Stimulated activated CD4-positive, alpha-beta T cell treated with anti-CD3 and anti-CD28 coated beads, Interleukin-4, amount 100 ng/mL, for 48 hours (primary cell): ENCODE measurements at places on chromosomes 3 and 15.

- no peak for DNase-seq
Observed at GRCh38 chr3:123841476-123842238, 42.5 kb downstream of the MYLK start.

- DNase-seq = no peak
Observed at GRCh38 chr15:73329501-73330200, 39.1 kb downstream of the HCN4 start.

DNA sequence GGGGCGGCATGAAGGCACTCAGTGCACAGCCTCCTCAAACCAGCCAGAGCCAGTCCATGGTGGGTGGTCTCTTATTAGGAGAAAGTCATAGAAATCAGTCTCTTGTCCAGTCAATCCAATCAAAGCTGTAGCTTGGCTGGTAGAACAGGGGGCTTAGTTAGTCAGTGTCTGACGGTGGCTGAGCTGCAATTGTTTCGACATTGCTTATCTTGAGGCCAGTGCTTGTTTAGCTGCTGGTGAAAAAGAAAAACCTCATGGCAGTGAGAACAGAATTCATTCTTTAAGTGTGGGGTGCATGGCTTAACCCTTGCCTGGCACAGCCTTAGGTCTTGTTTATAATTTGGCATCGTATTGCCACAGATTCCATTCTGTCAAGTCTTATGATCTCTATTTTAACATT is 53.9 kb downstream of the FGD5 start:
- DNase-seq = no peak

DNA sequence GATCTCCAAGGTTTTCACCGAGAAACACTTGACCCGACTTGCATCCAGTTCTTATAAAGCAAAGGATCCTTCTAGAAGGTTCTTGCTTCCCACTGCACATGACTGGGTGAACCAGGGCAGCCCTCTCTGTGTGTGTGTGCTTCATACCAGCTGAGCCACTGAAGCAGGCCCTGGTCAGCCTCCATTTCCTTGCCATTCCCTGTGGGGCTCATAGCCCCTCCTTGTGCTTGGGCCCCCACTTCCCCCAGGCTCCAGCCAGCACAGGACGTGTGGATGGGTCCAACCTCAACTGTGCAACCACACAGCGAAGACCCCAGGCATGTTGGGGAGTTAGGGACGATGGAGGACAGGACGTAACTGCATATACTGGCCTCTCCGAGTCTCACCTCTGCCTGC is 15.5 kb downstream of the KLF15 start:
- no peak for DNase-seq

DNA sequence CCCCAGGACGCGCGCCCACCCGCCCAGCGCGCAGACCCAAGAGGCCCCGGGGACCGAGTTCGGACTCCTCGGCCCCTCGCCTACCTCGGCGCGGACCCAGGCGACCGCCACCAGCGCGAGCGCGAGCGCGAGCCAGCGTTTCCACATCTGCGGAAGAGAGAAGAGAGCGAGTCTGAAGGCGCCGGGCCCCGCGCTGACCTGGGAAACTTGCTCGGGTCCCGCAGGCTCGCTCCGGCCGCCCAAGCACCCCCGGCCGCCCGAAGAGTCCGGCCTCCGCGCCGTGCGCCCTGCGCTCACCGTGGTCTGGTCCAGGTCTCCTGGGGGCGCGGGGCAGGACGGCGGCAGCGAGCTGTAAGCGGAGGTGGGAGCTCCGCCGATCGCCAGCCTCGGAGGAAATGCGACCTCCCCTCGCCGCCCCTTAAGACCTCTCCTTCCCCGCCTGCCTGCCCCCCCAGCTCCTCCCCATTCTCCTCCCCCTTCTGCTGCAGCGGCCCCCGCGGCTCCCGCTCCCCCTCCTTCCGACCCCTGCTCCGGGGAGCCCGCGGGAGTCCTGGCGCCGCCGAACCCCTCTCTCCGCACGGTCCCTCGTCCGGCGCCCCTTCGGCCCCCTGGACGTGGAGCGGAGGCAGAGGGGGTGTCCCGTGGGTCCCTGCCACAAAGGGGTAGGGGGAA is at the start of gene FSTL1:
Gene FSTL1 (minus strand): TSS at position 393 of the 672 bp plus-strand sequence. CDS start 246 bp downstream, at position 147.
- no peak for DNase-seq

GRCh38 chr3:101039285-101039684 is 46.1 kb upstream of the ABI3BP start:
- no peak for DNase-seq

- no peak for DNase-seq
Observed at GRCh38 chr15:84010246-84010645, 225.3 kb upstream of the GOLGA6L4 start.

GRCh38 chr15:76337696-76338485 is 1.3 kb downstream of the ISL2 start:
- DNase-seq = no peak

DNA sequence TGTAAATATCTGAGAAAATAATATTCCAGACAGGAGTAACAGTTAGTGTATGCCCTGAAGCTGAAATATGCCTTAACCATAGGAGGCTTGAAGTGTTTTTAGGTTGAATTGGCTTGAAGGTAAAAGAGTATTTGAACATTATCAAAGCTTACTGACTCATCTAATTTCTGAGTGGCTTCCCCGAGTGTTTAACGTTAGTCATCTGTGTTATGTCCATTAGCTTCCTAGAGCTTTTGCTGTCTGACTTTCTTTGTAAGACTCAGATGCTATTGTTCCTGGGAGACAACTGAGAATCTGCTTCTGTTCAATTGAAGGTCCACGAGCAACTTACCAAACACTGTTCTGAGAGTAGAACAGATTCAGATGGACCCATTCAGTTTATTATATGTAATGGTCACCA is 656.8 kb upstream of the NECTIN3 start:
- DNase-seq = no peak

- DNase-seq = no peak
Observed at GRCh38 chr15:62240121-62241096, 75.3 kb upstream of the C2CD4B start.

DNA sequence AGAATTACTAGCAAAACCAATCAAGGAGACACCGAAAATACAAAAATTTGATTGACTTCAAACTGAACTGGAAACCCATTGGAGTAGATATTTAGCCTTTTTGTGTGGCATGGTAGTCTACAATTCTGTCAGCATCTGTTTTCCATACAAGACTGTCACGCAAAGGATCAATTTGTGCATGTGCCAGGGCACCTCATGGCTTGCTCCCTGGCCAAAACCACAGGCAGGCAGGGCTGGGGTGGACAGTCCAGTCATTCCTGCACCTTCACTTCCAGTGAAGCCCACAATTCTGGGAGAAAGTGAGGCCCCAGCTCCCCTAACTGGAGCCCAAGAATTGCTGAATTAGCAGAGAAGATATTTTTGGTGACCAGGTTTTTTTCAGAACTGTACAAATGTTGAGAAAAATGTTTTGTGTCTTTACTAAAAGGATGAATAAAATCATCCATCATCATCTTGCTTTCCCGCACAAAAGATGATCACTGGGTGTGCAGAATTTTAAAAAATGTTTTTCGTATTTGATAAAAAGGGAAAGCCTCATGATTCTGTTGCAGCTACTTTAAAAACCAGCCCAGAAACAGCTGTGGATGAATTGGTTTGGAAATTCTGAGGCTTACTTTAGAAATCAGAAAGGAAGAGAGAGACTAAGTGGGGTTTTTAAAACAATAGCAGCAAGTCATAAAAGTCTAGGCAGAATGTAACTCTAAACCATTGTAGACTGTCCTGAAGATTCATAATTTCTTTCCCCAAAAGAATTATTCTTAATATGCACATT is 86.4 kb downstream of the PCCB start:
- no peak for DNase-seq

DNA sequence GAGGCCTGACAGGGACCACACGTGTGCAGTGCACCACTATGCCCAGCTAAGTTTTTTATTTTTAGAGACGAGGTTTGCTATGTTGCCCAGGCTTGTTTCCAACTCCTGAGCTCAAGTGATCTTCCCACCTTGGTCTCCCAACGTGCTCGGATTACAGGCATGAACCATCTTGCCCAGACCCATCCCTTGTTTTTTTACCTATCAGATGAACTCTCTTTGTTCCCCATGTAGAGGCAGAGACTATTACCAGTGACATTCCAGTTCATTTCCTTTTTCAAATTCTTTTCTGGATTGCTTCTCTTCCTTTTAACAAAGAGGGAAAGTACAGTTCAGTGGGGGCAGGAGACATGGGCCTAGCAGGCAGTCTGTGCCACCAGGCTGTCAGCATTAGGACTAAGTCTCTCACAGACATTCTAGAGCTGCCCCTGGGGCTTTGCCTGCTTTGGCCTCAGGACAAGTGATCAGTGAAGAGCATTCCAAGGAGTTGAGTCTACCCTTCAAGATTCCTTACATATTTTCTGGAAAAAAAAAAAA is 103.5 kb upstream of the SLC7A14 start:
- DNase-seq = no peak

DNA sequence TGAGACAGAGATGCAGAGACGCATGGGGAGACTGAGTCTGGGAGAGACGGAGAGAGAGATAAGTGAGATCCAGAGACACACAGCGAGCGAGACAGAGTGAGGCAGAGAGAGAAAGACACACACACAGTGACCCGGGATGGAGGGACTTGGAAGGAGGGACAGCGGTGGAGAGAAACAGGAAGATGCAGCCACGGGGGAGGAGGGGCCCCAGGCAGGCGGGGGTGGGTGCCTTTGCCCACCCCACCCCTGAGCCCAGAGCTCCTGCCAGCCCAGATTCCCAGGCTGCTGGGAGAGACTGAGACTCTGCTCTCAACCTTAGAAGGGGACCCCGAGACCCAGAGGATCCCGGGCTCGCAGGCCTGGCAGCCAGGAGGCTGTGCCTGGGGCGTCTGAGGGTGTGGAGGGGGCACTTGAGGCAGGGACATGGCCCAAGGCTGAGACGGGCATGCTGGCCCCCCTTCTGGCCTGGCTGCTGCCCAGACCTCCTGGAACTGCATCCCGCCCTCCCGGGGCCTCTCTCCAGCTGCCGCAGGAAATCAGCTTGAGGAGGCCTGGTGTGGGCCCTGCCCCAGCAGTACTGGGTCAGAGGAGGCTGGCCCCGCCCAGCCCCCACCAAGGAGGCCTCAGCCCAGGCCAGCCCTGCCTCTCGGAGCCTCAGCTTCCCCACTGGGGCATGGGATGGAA is 18.1 kb downstream of the H1-8 start:
- no peak for DNase-seq

DNA sequence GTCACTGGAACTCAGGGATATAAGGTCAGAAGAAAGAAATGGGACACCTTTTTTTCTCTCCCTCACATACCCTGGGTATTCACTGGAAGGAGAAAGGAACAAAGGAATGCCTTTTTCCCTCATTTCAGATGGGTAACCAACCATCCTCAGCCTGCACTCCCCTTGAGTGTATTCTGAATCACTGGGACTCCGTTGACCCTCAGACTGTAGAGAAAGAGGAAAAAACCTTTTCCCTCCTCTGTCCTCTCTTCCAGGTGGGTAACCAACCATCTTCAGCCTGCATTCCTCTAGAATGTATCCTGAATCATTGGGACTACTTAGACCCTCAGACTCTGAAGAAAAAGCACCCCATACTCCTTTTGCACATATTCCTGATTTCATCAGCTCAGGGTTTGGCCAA is 11.4 kb downstream of the PRR20G start:
- no peak for DNase-seq

DNA sequence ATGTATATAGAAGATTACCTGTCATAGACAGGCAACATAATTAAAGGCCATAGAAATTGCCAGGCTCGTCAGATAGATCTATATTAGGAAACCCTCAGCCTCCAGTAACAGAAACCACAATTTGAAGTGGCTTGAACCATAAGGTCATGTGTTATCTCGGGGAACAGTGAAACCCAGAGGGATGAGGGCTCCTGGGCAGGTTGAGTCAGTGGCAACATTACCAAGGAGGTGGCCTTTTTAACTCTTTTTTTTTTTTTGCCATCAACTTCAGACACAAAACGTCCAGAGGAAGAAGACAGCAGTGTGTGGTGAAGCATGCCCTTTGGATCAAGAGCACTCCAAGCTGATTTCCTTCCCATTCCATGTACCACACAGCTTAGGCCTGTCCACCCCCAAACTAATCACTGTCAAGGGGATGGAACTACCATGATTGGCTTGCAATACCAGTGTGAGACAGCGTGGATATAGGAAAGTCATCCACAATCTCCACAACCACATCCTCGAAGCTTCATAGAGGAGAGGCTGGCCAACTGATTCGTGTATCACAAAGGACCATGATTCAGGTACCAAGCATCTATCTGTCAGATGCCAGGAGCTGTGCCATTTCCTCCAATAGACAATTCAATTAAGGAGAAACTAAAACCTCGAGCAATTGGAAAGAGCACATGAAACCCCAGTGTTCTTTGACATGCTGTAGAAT is 999 bp upstream of the KIF7 start:
- DNase-seq = no peak

GRCh38 chr3:46629551-46630517 is 17.5 kb downstream of the FAM240A start:
- DNase-seq = peak; percentile 74

DNA sequence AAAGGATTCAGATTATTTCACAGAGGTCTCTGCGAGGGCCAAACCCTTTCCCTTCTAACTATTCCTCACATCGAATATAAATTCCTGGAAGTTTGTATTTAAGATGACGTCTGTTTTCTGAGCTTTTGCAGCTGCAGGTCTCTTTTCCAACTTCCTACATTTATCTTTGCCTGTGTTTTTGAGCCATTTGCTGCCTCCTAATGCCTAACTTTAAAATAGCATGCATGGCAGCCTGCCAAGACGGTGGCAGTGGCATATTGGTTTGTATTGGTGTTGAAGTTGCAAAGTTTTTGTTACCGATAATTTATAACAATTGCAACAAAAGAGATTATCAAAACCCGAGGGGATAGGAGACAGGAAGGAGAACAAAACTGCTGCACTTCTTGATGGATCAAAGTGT is 187.1 kb upstream of the DNAJC19 start:
- peak; percentile 11 for DNase-seq

GRCh38 chr3:170724599-170725280 is 138.9 kb upstream of the SLC7A14 start:
- DNase-seq = no peak

GRCh38 chr3:125670945-125671344 is 75.6 kb upstream of the OSBPL11 start:
- no peak for DNase-seq

DNA sequence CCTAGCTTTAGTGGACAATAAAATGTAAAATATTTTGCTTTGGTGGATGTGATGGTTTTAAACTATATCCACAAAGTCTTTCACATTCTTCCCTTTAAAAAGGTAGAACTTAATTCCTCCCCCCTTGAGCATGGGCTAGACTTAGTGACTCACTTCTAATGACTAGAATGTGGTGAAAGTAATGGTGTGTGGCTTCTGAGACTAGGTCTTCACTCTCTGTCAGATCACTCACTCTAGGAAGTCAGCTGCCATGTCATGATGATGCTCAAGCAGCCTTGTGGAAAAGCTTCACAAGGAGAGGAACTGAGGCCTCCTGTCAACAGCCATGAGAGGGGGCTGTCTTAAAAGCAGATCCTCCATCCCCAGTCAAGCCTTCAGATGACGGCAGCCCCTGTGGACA is 4.2 kb downstream of the LRRC2 start:
- no peak for DNase-seq

- no peak for DNase-seq
Observed at GRCh38 chr3:117131259-117131658, 421.7 kb downstream of the TUSC7 start.

DNA sequence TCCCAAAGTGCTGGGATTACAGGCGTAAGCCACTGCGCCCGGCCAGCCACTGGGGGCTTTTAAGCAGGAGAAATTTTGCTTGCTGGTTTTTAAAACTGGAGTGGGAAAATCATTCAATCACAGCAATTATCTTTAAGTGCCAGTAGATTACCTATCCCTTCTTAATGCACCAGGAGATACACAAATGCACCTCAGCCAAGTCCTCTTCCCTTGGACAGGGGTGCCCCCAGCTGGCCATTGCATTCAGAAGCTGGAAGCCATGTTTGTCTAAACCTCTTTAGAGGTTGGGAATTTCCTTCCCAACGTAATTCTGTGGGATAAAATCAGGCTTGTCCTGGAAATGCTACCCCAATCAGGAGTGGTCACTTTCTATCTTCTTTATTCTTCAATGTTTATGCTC is 26.6 kb downstream of the MIX23 start:
- no peak for DNase-seq
